ENCODE measurements at places on chromosomes 1 and 21.

GRCh38 chr1:226581650-226582330 lies 33.2 kb downstream of the STUM start:
- DNase-seq: no peak

GRCh38 chr1:227759341-227760300 lies 24.4 kb downstream of the SNAP47 start:
- no peak for DNase-seq

DNA sequence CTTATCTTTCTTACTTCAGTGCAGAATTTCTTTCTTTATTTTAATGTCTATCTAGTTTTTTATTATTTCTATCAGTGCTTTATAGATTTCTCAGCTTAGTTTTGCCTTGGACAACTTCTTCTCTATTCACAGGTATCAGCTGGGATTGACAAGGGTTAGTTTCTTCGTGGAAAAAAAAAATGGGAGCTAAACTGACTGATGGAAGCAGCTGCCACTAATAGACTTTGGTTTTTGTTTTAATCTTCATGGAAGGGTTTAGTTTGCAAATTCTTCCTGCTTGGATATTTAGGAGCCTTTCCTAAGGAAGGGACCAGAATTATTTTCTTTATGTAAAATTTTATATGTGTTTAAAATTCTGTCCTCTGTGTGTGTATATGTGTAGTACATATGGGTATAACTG lies 306.1 kb upstream of the FMN2 start:
- no peak for DNase-seq

GRCh38 chr1:218546314-218546713 lies 201.2 kb downstream of the TGFB2 start:
- DNase-seq: no peak

- no peak for DNase-seq
Measured at GRCh38 chr1:115782571-115783281, 14.2 kb upstream of the CASQ2 start.

DNA sequence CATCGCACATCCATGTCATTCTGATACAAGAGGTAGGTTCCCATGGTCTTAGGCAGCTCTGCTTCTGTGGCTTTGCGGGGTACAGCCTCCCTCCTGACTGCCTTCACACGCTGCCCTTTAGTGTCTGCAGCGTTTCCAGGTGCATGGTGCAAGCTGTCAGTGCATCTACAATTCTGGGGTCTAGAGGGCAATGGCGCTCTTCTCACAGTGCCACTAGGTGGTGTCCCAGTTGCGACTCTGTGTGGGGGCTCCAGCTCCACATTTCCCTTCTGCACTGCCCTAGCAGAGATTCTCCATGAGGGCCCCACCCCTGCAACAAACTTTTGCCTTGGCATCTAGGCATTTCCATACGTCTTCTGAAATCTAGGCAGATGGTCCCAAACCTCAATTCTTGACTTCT lies 138.2 kb upstream of the BRINP3 start:
- DNase-seq: no peak
